ENCODE measurements at places on chromosomes 6 and 20.

DNA sequence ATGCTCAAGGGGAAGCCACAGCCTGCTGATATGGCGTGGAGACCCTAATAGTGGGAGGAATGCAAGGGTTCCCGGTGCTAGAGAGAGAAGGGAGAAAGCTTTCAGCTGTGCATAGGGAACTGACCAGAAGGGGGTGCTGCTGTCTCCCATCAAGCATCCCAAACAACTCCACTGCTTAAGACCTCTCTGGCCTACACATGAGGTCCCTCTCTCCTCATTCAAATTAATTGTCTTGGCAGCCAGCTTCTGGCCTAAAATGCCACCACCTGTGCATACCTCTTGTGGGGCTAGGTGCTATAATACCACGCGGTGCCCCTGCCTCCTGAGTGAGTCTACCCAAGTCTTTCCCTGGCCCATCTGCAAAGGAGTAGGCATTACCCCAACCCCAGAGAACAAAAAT lies 14.5 kb downstream of the ADISSP start:
- DNase-seq: peak; percentile 73

GRCh38 chr6:160203953-160204352 lies 54.7 kb downstream of the SLC22A2 start:
- DNase-seq: no peak

DNA sequence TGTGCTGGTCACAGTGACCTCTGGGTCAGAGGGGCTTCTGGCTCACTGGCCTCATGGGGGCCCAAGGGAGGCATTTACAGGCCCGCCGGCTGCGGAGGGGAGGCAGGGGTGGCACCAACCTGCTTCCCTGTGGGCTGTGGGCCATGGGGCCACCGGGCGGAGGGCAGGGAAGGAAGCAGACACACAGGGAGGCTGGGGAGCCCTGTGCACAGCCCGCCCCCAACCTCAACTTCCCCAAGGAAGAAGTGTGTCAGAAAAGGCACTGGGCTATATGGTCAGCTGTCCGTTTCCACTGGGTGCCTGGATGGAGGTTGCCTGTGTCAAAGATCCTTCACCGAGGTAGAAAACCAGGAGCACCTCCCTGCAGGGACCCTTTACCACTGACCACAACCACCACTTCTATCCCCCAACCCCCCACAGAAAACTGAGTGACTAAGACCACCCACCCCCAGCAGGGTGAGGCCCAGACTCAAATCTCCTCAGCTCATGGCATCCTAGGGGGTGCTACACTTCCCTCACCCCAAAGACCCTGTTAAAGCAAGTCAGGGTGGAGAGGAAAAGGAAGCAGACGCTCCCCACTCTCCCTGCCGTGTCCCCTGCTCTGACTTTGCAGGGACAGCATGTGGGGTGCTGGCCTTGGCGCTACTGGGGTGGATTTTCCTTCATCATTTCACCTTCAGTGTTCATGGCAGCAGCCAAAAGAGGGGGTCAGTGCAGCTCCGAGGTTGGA lies 5.6 kb downstream of the CST3 start:
- no peak for DNase-seq

DNA sequence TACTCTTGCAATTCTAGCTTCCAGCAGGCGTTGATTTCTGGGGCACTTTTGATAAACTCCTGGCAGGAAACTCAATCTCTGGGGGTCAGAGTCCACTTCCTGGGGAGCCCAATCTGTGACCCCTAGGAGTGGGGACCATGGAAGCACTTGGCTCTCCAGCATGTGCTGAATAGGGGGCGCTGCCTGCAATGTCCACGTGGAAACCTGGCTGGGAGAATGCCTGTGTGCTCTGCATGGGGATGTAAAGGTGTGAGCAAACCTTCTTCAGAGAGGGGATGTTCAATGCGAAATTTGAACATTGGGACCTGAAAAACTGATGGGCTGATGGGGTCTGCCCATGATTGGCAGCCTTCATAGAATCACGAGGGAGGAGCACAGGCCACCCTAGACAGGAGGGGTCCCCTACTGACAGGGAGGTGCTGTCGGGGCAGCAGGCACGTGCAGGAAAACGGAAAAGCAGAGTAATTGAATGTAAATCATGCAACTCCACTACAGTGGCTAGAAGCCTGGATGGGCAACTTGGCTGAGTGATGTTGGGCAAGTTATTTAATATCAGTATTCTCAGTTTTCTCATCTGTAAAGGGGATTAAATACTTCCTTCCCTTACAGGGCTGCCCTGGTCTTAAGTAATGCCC lies 47.8 kb downstream of the CEP43 start:
- DNase-seq: no peak

DNA sequence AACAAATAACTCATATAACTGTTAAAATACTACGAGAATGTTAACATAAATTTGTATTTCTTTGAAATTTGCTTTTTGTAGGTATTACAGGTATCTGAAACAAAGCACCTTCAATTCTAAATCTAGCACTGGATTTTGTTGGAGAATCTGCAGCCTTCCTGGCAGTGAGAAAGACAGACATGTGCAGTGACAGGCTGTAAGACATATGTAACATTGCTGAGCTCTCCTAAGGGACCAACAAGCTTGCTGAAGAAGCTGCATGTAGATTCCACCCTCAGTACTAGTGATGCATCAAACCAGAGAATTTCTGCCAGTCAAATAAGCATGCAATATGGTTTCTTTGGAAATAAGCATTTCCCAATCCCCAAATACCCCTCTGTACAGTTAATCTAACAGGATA lies 20.5 kb upstream of the KIAA1586 start:
- no peak for DNase-seq

- no peak for DNase-seq
Measured at GRCh38 chr6:10419749-10420545, 5.1 kb upstream of the TFAP2A start.
